Neural progenitor cell (in vitro differentiated cells): ENCODE measurements at places on chromosomes 5 and 9.

- DNase-seq, result no peak
Observed at GRCh38 chr9:70462300-70462699, 47.8 kb upstream of the KLF9 start.

GRCh38 chr9:94056442-94056974 lies 27.8 kb upstream of the PTPDC1 start:
- no peak for DNase-seq

- no peak for DNase-seq
Observed at GRCh38 chr5:96207420-96207819, 225.6 kb downstream of the PCSK1 start.

DNA sequence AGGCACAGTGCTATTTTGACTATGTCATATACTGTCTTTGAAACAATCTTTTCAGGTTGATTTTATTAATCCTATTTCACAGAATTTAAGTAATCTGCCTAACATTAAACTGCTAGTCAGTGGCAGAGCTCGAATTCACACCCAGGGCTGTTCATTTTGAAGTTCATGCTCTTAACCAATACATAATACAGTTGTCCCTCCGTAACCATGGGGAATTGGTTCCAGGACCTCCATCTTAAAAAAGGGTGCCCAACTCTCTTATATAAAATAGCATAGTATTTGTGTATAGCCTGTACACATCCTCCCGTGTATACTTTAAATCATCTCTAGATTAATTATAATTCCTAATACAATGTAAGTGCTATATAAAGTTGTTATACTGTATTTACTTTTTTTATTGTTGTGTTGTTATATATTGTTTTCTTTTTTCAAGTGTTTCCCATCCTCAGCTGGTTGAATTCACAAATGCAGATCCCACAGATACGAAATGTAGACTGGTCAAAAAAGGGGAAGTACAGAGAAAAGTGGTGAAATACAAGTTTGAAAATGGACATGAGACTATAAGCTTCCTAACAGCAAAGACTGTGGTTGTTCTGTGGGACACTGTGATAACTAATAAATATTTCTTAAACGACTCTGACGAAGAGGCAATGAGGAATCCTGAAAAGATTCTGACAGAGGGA lies 18.3 kb downstream of the RFX3 start:
- no peak for DNase-seq

DNA sequence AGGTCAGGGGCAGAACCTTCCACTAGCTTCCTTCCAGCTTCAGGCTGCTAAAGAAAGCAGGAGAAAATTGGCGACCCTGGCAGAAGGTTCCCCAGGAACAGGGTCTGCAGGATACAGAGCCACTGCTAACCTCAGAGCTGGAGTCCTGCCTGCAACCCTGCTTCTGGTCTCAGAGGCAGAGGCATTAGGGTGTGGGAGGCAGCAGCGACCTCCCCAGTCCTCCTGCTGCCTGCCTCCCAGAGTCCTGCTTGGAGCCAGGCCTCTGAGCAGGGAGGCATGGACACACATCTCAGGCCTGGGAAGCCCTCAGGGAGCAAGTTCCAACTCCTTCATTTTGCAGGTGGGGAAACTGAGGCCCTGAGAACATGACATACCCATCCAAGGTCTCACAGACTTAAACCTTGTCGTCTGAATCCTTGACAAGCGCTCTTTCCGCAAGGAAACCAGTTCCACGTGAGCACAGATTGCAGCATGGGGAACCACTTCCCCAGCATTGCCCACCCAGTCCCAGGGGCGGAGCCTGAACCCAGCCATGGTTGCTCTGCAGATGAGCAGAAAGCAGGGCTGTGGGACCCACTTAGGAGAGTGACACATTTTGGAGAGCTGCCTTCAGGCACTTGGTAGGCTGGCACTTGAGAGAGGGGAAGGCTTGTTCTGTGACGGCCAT lies 28.2 kb upstream of the HAND1 start:
- DNase-seq, result no peak

GRCh38 chr9:136784249-136784996 lies 6.7 kb upstream of the TMEM141 start:
- peak; percentile 46 for DNase-seq

- DNase-seq, result no peak
Observed at GRCh38 chr5:137584262-137584661, 85.1 kb upstream of the SPOCK1 start.

DNA sequence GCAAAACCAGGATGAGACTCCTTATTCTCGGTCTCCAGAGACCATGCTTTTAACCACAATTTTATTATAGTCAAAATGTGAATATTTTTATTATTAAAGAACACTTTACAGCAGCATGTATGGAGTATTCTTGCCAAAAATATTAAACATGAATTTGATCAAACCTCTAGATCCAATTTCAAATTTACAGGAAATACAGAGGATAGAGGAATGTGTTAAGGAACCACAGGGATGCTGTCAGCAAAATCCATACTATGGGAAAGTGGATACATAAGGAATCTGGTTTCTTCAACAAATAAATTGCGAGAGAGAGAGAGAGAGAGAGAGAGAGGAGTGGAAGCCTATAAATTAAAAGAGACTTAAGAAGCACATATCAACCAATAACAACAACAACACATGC lies 348.2 kb upstream of the NUDT12 start:
- no peak for DNase-seq

DNA sequence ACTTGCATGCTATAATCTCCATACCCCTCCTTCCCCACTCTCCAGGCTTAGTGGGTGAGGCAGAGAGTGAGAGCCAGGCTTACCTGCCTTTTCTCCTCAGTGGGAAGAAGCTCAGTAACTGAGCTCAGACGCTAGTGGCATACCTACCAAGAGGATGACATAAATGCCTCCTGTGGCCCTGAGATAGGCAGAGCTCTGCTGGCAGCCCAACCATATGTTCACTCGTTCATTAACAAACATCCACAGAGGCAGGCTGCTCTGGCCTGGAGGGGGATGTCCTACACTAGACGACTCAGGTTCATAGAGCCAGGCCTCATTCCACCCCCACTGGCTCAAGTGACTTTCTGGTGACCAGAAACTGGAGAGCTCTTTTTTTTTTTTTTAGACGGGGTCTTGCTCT lies 81.3 kb downstream of the THBS4 start:
- DNase-seq, result no peak

- no peak for DNase-seq
Observed at GRCh38 chr9:20335668-20336332, 286.5 kb downstream of the MLLT3 start.

DNA sequence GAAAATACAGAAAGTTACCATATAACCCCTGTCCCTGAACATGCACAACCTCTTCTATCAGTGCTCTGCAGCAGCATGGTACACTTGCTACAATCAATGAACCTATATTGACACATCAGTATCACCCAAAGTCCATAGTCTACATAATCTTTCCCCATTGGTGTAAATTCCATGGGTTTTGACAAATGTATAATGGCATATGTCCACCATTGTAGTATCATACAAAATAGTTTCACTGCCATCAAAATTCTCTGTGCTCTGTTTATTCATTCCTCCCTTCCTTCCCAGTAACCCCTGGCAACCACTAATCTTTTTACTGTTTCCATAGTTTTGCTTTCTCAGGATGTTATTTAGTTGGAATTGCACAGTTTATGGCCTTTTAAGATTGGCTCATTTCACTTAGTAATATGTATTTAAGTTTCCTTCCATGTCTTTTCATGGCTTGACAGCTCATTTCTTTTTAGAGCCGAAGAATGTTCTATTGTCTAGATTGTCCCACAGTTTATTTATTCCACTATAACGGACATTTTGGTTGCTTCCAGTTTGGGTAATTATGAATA lies 1707.0 kb downstream of the EFNA5 start:
- no peak for DNase-seq
